Stimulated activated CD8-positive, alpha-beta memory T cell treated with anti-CD3 and anti-CD28 coated beads, Interleukin-7, amount 100 ng/mL, for 1 hour (primary cell): ENCODE measurements at places on chromosomes 2 and 18.

DNA sequence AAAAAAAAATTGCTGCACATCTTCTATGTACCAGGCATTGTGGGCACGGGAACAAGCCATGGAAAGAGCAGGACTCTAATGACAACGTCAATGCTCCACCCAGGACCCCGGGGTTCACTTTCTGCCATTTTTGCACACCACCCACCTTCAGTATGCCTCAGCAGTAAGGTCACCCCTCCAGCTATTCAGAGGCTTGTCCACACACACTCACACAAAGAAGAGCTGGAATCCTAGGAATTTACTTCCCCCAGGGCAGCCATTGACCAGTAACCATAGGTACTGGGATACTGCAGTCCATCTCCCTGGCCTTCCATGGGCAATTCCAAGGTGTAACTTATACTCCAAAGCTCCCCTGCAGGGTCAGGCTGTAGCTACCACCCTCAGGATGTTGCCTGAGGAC is 170.8 kb downstream of the SUCLG1 start:
- DNase-seq: no peak

DNA sequence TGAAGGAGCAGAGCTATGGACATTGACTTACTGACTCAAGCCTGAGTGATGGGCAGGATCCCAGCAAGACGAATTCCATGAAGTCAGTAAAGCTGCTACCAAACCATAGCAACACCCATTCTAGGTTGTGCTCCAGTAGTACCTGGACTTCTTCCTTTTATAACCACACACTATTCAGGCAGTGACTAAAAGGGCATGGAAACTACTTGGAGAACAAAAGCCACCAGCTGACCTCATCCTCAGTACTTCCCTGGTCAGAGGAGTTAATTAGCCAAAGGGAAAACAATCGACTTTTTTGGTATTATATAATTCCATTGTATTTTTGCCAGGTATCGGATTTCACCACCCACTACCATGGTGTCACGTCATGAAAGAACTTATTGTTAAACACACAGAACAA is 237.1 kb downstream of the TTC32 start:
- DNase-seq: no peak

DNA sequence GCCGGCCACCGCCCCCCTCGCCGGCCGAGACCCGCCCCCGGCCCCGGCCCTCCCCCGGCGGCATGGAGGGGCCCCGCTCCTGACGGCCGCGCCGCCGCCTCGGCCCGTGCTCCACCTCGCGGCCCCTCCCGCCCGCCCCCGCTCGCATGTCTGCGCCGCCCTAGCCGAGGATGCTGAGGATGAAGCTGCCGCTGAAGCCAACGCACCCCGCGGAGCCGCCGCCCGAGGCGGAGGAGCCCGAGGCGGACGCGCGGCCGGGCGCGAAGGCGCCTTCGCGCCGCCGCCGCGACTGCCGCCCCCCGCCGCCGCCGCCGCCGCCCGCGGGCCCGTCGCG is 397 bp downstream of the ZCCHC2 start:
- DNase-seq: no peak

- DNase-seq: no peak
These were observed 287.0 kb downstream of the TCF4 start for GRCh38 chr18:55300936-55301531.

GRCh38 chr2:152609154-152609553 is 108.1 kb downstream of the PRPF40A start:
- no peak for DNase-seq

DNA sequence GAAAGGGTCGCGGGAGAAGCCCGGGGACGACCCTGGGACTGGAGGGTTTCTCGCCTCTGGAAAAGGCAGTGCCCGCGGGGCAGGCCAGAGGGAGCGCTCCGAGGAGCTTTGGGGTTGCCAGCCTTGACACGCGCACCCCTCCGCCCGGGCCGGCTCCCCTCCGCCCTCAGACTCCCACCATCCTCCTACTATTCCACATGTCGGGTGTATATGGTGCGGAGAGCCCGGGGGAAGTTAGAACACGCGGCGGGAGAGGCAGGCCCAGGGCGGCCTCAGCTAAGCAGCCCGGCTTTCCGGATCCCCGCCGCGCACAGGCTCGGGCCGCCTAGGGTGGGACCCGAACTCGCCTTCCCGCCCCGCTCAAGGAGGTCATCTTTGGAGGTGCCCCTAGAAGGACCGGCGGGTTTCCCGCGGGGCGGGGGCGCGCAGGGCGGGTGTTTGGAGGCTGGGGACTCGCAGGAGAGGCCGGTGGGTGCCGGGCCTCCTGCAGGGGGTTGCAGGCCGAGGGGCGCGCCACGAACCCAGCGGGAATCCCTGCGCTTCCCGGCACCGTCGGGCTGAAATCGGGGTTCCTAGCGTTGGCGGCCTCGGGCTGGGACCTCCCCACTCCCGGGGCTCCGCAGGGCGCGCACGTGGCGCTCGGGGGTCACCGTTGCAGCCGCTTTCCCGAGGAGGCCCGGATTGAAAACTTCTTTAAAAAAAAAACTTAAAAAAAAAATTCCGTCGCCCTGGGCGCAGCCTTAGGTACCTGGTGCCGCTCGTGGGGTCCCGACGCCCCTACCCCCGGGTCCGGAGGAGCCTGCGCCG is 3.7 kb downstream of the NFATC1 start:
- DNase-seq: no peak

GRCh38 chr2:173874003-173874893 is 90.9 kb downstream of the SP3 start:
- no peak for DNase-seq

GRCh38 chr18:32264401-32264800 is 74.6 kb downstream of the MEP1B start:
- no peak for DNase-seq

DNA sequence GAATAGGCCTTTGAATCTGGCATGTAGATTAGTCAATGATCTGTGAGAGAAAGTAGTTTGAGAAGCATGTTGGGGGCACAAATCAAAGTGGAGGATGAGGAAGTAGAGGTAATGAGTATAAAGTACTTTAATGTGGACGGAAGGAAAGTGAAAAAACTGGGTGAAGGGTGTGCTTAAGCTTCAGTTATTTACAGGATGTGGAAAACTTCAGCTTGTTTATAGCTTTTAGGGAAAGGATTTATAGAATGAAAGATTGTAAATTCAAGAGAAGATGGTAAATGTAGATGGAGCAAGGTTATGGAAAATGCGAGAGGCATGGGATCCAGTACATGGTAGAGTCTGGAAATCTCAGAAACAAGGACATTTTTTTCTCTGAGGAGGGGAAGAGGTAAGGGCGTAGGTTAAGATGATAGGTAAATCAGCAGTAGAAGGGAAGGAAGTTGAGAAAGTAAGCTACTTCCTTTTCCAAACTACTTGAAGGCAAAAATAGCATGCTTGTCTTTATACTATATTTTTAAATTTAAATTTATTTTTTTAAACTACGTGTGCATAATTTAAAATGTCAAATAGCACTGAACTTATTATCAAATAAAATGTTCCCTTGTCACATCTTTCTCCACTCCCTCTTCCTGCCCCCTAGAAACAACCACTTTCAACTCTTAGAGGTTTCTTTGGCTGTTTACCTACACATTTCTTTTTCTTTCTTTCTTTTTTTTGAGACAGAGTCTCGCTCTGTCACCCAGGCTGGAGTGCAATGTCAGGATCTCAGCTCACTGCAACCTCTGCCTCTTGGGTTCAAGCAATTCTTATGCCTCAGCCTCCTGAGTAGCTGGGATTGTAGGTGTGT is 8.5 kb downstream of the FAM117B start:
- DNase-seq: no peak
